Stimulated activated CD8-positive, alpha-beta memory T cell treated with anti-CD3 and anti-CD28 coated beads, Interleukin-15, amount 100 ng/mL, for 24 hours (primary cell): ENCODE measurements at places on chromosomes 11 and 22.

DNA sequence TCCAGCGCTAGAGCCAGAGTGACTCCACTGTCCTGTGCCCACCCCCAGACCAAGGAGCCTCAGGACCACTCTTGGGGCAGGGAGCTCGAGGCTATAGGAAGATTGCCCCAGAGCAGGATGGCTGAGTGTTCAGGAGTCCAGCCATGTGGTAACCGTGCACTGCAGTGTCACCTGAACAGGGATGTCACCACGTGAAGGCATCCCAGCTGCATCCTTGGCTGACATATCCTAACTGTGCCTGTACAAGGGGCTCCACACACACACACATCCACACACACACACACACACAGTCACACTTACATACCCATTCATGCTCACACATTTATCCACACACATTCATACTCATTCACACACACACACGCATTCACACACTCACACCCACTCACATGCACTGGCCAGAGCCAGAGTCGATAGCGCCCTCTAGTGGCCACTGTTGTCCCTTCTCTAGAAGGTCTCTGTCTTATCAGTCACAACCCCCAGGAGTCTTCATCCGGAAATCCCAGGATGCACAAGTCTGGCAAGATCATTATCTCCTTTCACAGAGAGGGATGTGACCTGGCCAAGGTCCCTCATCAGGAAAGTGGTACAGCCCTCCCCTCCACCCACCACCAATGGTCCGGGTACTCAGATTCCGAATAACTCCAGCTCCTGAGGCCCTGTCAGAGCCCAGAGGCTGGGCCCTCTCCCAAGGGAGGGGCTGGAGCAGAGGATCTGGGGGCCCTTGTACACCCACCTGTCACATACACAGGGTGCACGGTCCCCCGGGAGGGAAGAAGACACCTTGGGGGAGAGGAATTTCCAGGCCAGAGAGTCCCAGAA, 55.1 kb downstream of the IGLL5 start:
- peak; percentile 76 for DNase-seq

DNA sequence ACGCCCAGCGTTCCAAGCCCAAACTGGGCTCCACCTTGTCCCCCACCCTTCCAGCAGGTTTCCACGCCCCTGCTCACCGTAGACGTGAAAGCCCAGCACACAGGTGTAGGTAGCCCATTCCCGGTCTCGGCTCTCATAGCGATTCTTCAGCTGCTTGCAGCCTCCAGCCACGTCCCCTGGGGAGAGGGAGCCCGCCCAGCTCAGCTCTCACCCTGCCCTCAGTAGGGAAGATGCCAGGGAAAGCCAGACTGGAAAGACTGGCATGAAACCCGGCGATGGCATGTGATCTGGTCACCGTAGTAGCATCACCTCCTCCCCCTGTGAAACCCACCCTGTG, 1.4 kb upstream of the MTA2 start:
- no peak for DNase-seq

GRCh38 chr11:1557904-1558774, 13.9 kb downstream of the DUSP8 start:
- no peak for DNase-seq

DNA sequence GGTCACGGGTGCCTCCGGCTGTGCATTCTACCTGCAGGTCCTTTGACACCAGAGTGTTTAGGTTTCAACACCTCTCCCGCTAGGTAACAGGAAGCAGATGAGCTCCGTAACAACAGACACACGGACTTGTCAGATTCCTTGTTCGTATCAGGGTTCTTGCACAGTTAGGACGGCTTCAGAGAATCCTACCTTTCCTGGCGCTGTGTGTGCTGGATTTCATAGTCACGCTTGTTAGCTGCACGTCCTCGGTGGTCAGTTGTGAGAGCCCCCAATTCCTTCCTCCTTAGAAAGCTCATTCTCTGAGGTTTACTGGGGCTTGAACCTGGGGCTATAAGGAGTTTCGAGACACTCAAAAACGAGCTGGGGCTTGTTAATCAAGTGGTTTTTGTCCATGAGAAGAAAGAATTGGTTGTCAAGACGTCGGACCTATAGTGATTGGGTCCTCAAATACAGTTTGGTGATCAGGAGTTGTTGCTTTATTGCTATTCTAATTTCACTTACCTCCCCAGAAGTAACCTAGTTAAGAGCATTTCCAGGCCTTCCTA, 664 bp downstream of the DDB2 start:
- no peak for DNase-seq

DNA sequence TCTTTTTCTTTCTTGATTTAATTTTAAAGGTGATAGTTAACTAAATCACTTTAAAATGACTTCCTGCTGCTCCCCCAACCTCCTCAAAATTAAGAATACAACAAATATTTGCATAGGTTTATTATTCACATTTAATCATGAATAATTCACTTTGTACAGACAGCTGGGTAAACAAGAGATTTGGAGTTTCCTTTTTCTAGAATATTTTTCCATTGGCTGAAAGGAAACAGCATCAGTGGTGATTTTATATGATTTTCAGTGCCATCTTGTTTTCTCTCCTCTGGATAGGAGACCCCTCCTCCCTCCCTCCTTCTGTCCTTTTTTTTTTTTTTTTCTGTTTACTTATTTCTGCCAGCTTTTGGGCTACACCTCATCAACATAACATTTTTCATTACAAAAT, 60.5 kb downstream of the LIF start:
- DNase-seq = no peak

DNA sequence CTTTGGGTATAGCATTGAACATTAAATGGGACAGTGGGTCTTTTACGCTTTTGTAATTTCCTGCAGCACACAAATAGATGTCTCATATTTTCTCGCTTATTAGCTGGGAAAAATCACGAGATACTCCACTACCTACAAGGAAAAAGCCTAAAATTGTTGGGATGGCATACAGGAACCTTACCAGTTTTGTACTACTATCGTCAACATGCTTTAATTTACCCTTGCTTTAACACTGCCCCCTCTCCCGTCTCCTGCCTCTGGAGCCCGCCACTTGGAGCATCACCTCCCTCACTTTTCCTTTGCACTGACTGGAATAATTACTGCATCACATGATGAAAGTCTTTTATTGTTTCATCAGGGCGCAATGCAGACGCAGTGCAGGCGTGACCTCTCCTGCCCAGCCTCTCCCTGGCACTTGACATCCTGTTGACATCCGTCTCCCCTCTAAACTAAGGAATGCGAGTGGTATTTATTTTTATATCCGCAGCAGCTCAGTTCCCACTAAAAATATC, 1.0 kb upstream of the FNBP4 start:
- no peak for DNase-seq

DNA sequence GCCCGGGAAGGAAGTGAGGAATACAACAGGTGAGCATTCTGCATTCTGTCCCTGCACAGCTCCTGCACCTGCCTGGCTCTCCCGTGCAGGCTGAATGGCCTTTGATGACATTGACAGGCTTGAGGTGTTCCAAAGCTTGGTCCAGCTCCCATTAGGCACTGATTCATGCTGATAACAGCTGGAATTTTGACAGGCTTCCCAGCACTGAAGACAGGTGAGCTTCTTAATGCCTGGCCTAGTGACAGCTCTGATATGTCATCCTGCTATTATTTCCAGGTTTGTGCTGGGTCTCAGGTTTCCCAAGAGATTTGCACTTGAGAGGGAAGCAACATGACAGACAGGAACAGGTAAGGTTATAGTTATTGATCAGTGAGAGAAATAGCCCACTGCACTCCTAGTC, 58.0 kb upstream of the MTNR1B start:
- no peak for DNase-seq

- DNase-seq = peak; percentile 26
These were observed 13.4 kb downstream of the VWCE start for GRCh38 chr11:61281581-61282250.

GRCh38 chr11:114136686-114137640, 77.5 kb downstream of the ZBTB16 start:
- DNase-seq = no peak

DNA sequence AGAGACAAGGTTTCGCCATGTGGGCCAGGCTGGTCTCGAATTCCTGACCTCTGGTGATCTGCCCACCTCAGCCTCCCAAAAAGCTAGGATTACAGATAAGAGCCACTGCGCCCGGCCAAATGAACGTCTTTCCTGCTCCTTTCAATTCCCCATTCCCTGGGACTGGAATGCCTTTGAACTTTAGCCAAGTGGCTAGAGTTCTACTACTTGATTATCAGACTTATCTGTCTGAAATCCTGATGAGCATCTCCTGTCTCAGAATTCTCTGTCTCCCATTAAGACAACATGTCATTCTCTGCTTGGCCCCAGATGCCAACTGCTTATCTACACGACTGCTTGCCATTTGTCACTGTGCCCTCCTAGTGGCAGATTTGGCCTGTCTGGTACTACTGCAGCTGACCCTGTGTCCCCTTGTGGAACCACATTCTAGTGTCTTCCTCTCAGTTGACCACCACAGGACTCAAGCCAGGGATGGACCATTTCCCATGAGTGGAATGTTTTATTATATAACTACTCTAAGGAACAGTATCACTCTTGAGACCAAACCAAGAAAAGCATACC, 33.1 kb upstream of the IPO7 start:
- DNase-seq = no peak

DNA sequence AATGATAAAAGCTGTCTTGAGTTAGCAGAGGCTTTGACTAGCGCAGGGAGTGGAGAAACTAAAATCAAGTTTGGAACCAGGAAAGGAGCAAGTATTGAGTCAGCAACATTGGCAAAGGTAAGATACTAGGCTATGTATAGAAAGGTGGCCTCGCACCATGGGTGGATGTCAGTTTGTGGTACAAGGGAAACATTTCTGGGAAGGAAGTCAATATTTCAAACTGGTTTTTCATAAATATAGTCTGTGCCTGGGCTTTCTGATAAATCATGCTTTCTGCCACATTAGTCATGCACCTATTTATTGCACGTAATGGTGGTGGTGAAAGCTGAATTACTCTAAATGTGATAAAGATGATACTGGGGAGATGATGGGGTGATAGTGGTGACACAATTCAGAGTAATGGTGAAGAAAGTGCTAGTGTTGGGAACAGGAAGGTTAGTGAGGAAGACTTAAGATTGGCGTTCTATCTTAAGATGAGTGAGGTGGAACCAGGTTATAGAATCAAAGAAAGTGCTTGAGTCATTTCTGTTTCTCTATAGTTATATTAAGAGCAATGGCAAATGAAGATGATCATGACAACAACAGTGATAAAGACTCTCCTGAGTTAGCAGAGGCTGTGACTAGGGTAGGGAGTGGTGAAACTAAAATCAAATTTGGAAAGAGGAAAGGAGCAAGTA, 729.0 kb downstream of the FAM181B start:
- no peak for DNase-seq

GRCh38 chr11:46294365-46295309, 17.2 kb downstream of the CREB3L1 start:
- DNase-seq = no peak

DNA sequence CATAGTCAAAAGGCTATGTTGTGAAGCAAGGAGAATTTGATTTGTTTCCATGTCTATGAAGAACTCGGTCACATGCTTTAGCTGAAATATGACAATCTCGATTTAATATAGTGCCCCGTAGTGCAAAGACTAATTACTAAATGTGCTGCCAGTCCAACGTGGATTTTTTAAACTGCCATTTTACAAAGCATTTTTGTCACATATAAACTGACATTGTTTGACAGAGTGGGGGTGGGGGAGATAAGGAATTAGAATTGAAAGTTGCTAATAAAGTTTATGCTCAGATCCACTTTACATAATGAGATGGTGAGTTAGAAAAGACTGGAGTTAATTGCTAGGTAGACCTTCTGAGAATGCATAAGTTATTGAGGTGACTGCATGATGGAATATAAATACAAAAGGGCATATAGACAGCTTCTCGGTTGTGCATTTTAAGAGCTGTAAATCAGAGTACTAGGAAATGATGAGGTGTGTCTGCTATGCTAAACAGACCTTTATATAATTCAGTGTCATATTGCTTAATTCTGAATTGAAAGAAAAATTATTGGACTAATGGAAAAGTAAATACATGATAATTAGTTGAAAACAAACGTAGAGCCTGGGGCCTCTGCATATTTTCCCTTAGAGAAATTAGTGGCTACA, 158.9 kb upstream of the MTNR1B start:
- DNase-seq = no peak

DNA sequence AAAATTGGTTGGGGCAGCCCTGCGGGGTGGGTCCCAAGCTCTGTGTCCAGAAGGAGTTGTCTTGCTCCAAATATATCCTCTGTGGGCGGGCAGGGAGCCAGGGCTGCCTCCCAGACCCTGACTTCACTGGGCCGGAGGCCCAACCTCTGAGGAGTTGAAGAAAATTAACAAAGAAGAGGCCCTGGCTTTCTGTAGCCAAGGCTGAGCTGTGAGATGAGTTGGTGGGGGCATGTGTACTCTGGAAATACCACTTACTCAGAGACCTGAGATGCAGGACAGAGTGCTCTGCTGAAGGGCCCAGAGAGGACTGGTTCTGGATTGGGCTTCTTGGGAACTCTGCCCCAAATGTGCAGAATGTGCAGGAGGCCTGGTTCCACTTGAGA, 96.3 kb downstream of the SWAP70 start:
- DNase-seq = no peak

DNA sequence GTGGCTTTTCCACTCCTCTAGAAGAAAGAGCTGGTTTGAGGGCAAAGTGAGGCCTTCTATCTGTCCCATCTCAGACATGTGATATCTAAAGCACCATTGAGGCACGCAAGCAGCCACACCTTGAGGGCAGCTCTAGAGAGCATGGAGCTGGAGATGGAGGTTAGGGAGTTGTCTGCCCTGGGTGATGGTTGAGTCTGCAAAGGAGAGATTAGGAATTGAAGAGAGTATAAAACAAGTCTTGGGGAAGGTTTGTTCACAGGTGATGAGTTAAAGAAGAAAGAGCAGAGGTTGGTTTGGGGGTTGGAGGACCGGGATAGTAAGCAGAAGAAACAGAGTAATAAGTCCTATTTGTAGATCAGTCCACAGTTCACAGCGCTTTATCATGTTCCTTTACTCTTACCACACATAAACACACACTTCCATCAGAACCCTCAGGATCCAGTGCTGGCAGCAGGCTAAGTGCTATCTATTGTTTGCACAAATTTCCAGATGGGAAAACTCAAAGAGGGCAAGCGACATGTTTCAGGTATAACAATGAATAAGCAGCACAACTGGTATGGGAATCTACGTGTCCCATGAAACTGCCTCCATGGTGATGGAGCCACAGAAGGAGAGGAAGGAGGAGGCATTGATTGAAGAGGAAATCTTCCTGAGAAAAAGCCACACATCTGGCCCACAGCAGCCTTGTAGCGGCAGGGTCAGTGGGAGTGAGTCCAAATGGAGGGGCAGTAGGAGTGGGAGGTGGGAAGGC, 65.8 kb downstream of the RASSF10 start:
- no peak for DNase-seq

DNA sequence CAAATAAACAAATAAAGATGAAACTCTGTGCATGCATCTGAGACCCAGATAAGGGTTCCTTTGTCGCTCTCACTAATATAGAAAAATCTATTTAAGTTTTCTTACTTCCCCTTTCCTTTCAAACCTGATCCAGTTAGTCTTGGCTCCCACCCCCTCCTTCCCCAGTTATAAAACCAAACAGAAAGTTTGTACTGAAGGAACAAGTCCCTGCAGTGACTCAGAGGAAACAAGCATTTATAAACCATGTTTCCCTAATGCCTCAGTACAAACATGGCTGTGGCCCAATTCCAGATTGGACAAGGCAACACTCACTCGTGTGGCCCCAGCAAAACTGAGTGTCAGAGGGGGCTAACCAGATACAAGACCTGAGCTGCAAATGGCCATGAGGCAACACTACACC, 65.5 kb upstream of the ARHGAP20 start:
- no peak for DNase-seq
